ENCODE measurements at places on chromosomes 13 and 19. TPM values are rescaled to one million over a fixed set of nuclear protein-coding genes. Genes with fewer than 3 reads are reported as not detected.
A peak's percentile ranks its signal among the peaks of the same experiment; 100 is the strongest.

The ZNF99 gene
- total RNA-seq, result 0.22 TPM

The ZMYM5 gene
- total RNA-seq, result 14.9 TPM

The FGF9 gene
- total RNA-seq, result 6.2 TPM

The ZNF493 gene
- total RNA-seq, result 16.0 TPM

The SF3A2 gene
- 23.8 TPM for total RNA-seq

The CYP4F8 gene
- total RNA-seq, result not detected

The F2RL3 gene
- 0.31 TPM for total RNA-seq

The IGSF23 gene
- not detected for total RNA-seq

DNA sequence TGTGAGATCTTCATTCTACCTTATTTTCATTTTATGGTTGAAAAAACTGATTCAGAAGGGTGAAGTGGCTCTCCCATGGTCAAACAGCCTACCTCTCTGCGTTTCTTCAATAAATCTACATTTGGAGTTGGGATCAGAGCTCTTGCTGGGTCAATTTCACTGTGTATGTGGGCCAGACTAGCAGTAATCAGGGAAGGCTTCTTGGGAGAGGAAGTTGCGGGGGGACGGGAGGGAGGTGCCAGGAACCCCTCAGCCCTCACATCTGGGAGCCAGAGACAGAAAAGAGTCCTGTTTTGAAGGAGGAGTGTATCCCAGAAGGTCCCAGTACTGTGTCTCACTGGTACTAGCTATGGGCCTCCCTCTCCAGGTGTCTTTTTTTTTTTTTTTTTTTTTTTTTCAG, 934 bp downstream of the KXD1 start:
- peaks cover 24% of the 10 kb centered on the region for H3K4me1 ChIP-seq
- no peak for DNase-seq
- peak overlapping the region; percentile 97 for H3K27ac ChIP-seq

DNA sequence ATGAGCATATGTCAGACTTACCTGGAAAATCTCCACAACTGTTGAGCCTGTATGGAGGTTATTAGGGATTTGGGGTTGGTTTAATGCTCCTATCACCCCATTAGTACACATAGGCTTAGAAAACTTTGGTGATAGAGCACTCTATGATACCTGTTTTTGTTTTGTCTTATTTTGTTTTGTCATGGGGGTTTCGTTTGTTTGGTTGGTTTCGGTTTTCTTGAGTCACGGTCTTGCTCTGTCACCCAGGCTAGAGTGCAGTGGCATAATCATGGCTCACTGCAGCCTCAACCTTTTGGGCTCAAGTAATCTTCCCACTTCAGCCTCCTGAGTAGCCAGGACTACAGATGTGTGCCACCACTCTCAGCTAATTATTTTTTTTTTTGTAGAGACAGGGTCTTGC, 70.0 kb downstream of the MZT1 start:
- DNase-seq, result no peak
- H3K36me3 ChIP-seq, result no peaks in the 10 kb centered on the region
- H3K4me1 ChIP-seq, result no peaks in the 10 kb centered on the region
- no peak overlapping the region for H3K27ac ChIP-seq

DNA sequence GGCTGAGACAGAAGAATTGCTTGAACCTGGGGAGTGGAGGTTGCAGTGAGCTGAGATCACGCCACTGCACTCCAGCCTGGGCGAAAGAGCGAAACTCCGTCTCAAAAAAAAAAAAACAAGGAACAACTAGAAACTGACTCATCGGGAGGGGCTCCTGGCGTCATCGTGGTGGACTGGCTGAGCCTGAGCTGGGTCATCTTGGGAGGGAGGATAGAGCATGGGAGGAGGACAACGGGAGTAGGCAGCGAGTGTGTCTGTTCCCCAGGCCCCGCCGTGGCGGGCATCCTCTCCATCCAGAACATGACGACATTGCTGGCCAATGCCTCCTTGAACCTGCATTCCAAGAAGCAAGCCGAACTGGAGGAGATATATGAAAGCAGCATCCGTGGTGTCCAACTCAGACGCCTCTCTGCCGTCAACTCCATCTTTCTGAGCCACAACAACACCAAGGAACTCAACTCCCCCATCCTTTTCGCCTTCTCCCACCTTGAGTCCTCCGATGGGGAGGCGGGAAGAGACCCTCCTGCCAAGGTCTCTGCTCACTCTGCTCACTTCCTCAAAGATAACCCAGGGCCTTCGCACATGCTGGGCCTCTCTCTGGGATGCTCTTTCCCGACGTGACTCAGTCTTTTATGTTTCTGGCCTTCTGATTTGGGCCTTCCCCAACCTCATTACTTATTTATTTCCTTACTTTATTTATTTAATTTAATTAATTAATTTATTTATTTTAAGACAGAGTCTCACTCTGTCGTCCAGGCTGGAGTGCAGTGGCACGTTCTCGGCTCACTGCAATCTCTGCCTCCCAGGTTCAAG, 16.6 kb downstream of the DDX39A start:
- H3K36me3 ChIP-seq, result peaks cover 69% of the 10 kb centered on the region
- DNase-seq, result peak; percentile 53
- H3K4me1 ChIP-seq, result peaks cover 5% of the 10 kb centered on the region
- no peak overlapping the region for H3K27ac ChIP-seq

GRCh38 chr19:56306016-56306415, 8.6 kb downstream of the ZSCAN5A start:
- DNase-seq, result no peak
- H3K27me3 ChIP-seq, result no peaks in the 10 kb centered on the region
- no peak overlapping the region for H3K4me3 ChIP-seq
- H3K4me1 ChIP-seq, result no peaks in the 10 kb centered on the region
- H3K27ac ChIP-seq, result peak overlapping the region; percentile 63
- H3K36me3 ChIP-seq, result peaks cover 24% of the 10 kb centered on the region

- H3K4me1 ChIP-seq, result no peaks in the 10 kb centered on the region
- no peak for DNase-seq
- H3K36me3 ChIP-seq, result peaks cover 56% of the 10 kb centered on the region
- H3K4me3 ChIP-seq, result no peak overlapping the region
- no peak overlapping the region for H3K27ac ChIP-seq
- no peaks in the 10 kb centered on the region for H3K27me3 ChIP-seq
Measured at GRCh38 chr19:7558667-7559066, 23.1 kb downstream of the PNPLA6 start.

DNA sequence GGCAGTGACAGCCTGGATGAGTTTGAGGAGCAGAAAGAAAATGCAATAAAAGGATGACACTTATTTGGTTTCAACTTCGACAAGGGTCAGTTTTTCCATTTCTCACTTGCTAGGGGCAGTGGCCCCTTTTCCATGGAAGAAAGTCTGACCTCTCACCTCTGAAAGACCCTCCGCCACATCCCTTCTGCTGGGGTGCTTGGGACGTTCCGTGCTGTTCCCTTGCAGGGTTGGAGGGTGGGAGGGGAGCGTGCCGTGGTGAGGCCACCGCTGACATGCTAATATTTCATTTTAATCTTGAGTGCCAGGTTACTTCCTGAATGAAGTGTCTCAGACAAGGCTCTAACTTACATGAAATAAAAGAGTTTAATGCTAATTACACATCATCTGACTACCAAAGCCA, 5.2 kb upstream of the ZNF536 start:
- H3K27ac ChIP-seq, result no peak overlapping the region
- H3K4me1 ChIP-seq, result peaks cover 2% of the 10 kb centered on the region
- no peak for DNase-seq
- no peaks in the 10 kb centered on the region for H3K36me3 ChIP-seq

DNA sequence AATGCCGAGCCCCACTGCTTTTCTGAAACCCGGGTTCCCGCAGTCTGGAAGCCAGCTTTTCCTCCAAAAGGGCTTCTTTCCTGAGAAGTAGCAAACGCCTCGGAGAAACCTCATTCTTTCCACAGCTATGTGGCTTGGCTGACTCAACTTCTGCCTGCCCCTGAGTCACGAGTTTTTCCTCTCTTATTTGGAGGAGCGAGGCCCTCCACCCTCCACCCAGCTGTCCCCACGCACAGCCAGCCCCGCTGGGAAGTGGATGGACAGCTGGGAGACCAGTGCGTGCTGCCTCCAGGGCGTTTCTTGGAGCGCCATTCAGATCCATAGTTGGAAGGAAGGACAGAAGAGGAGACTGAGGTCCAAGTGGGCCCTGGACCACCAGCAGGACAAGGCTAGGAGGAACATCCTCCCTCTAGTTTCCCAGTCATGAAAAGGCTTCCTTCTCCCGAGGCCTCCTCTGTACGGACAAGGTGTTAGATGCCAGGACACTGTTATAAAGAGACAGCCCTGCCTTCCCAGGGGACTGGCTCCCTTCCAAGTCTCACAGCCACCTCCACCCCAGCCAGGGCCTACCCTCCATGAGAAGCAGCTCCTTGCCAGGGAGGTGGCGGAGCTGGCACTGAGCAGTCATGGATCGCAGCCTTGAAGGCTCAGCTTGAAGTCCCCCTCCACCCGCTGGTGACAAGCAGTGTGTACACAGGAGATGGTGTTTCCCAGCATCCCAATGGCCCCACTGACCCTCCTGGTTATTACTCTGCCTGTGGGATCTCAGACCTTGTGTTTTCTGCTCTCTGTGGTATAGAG, 2.5 kb upstream of the PLEKHF1 start:
- peak; percentile 95 for DNase-seq
- H3K27me3 ChIP-seq, result peaks cover 9% of the 10 kb centered on the region
- no peaks in the 10 kb centered on the region for H3K36me3 ChIP-seq
- H3K4me3 ChIP-seq, result no peak overlapping the region
- peak overlapping the region; percentile 88 for H3K27ac ChIP-seq
- peaks cover 46% of the 10 kb centered on the region for H3K4me1 ChIP-seq

DNA sequence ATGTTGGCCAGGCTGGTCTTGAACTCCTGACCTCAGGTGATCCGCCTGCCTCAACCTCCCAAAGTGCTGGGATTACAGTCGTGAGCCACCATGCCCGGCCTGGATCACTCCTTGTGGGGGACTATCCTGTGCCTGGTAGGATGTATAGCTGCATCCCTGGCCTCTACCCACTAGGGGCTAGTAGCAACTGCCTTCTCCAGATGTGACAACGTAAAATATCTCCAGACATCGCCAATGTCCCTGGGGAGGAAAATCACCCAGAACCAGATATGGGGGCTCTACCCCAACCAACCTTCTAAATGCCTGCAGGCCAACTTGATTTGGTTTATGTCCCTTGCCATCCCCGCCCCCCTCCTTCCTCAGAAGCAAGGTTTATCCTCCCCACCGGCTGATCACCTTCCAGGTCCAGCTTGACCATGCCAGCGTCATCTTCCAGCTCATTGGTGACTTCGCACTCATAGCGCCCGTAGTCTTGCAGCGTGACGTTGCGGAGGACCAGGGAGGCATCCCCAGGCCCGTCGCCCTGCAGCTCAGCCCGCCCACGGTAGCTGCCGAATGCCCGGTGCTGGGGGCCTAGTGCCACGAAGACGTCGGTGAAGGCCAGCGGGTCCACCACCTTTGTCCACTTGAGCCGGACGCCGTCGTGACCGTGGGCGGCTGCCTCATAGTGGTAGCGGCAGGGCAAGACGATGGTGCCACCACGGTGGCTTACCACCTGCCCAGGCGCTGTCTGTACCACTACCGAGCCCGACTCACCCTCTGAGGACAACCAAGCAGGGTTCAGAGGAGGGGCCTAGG, 12.5 kb downstream of the TM6SF2 start:
- H3K36me3 ChIP-seq, result no peaks in the 10 kb centered on the region
- H3K4me3 ChIP-seq, result no peak overlapping the region

GRCh38 chr19:21314676-21315075, 14.5 kb downstream of the ZNF708 start:
- no peak overlapping the region for H3K4me3 ChIP-seq
- no peak for DNase-seq
- no peaks in the 10 kb centered on the region for H3K27me3 ChIP-seq
- peaks cover 6% of the 10 kb centered on the region for H3K36me3 ChIP-seq
- no peak overlapping the region for H3K27ac ChIP-seq
- no peaks in the 10 kb centered on the region for H3K4me1 ChIP-seq

- peaks cover 83% of the 10 kb centered on the region for H3K27me3 ChIP-seq
- no peak for DNase-seq
- H3K27ac ChIP-seq, result no peak within 1 kb of the TSS
Measured at GRCh38 chr19:11418549-11419506, at the start of gene RGL3. TSS of gene RGL3 (minus strand) at chr19:11419314. CDS start at chr19:11419278, 36 bp downstream.

GRCh38 chr19:55485439-55486011, 537 bp downstream of the NAT14 start:
- peak overlapping the region; percentile 95 for H3K27ac ChIP-seq
- H3K27me3 ChIP-seq, result no peaks in the 10 kb centered on the region
- peak overlapping the region; percentile 75 for H3K4me3 ChIP-seq
- H3K4me1 ChIP-seq, result peaks cover 58% of the 10 kb centered on the region
- peak; percentile 46 for DNase-seq

DNA sequence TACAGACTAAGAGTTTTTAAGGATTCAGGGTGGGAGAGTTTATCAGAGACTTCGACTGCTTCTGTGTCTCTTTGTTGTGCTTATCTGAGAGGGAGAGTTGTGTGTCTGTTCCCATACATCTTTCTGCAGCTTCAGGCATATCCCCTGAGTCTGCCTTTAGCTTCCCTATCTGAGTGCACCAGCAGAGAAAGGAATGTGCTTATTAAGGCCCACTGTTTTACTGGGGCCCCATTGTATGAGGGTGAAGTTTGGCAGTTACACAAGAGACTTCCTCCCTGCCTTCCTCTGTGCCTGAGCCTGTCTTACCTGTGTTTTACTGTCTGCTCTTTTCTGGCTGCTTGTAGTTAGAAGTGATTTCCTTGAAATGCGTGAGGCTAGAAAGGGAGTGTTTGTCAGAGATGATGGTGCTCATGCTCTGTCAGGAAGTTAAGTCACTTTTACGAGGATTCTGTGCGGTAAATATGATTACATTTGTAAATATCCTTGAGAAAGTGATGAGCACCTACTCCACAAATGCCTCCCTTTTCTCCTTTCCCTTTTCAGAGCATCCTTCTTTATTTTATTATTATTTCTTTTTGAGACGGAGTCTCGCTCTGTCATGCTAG, 1228.9 kb upstream of the MIR17HG start:
- no peaks in the 10 kb centered on the region for H3K27me3 ChIP-seq
- H3K4me1 ChIP-seq, result no peaks in the 10 kb centered on the region
- H3K27ac ChIP-seq, result no peak overlapping the region

GRCh38 chr19:961866-962620, 22.1 kb upstream of the WDR18 start:
- peaks cover 5% of the 10 kb centered on the region for H3K27me3 ChIP-seq
- H3K27ac ChIP-seq, result no peak overlapping the region
- peaks cover 23% of the 10 kb centered on the region for H3K36me3 ChIP-seq
- H3K4me3 ChIP-seq, result no peak overlapping the region
- peaks cover 7% of the 10 kb centered on the region for H3K4me1 ChIP-seq
- no peak for DNase-seq

- H3K4me3 ChIP-seq, result no peak overlapping the region
- H3K4me1 ChIP-seq, result peaks cover 17% of the 10 kb centered on the region
- peak overlapping the region; percentile 7 for H3K27ac ChIP-seq
- DNase-seq, result peak; percentile 78
- H3K27me3 ChIP-seq, result no peaks in the 10 kb centered on the region
- H3K36me3 ChIP-seq, result no peaks in the 10 kb centered on the region
Measured at GRCh38 chr13:76769271-76769791, 116.9 kb downstream of the KCTD12 start.

DNA sequence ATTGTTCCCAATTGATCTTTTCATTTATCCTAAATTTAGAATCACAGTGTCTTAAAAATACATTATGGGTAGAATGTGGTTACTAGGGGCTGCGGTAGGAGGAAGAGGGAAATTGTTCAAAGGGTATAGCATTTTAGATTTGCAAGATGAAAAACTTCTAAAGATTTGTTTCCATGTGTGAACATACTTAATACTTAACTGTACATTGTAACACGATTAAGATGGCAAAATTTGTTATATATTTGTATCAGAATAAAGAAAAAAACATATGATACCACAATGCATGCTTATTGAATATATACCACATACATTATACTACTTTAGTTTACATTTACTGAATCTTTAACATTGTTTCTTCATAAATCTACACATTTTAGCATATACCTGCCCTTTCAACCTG, 677.3 kb upstream of the PCDH20 start:
- H3K27ac ChIP-seq, result no peak overlapping the region
- no peaks in the 10 kb centered on the region for H3K36me3 ChIP-seq
- H3K4me3 ChIP-seq, result no peak overlapping the region
- H3K27me3 ChIP-seq, result no peaks in the 10 kb centered on the region

GRCh38 chr13:77497835-77498234, 37.7 kb upstream of the SCEL start:
- H3K4me1 ChIP-seq, result no peaks in the 10 kb centered on the region
- H3K27me3 ChIP-seq, result no peaks in the 10 kb centered on the region
- DNase-seq, result no peak

All from muscle of leg (tissue), 16 donors.